ENCODE measurements at places on chromosomes 2 and 18.

- no peak for DNase-seq
Observed at GRCh38 chr2:42967959-42968674, 175.7 kb upstream of the HAAO start.

- DNase-seq = no peak
Observed at GRCh38 chr2:142545036-142545435, 332.4 kb upstream of the KYNU start.

- peak; percentile 60 for DNase-seq
Observed at GRCh38 chr18:44758861-44759631, 78.4 kb downstream of the SETBP1 start.

GRCh38 chr2:162073888-162074631 lies at the start of gene DPP4:
Gene DPP4, minus strand, starts transcription at chr2:162074215. Its CDS starts 234 bp downstream, at chr2:162073981.
- peak; percentile 62 for DNase-seq

DNA sequence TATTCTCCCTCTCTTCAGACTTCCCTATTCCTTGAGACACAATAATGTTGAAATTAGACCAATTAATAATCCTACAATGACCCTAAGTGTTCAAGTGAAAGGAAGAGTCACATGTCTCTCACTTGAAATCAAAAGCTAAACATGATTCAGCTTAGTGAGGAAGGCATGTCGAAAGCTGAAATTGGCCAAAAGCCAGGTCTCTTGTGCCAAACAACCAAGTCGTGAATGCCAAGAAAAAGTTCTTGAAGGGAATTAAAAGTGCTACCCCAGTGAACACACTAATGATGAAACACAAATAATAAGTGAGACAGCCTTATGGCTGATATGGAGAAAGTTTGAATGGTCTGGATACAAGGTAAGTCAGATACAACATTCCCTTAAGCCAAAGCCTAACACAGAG lies 115.4 kb downstream of the PXDN start:
- DNase-seq = no peak

- no peak for DNase-seq
Observed at GRCh38 chr18:13574355-13574754, 152.0 kb downstream of the FAM210A start.
